Activated T-cell treated with anti-CD3 and anti-CD28 coated beads for 1 hour (primary cell): ENCODE measurements at places on chromosomes 3 and 15.

GRCh38 chr3:35262406-35262805 lies 376.9 kb upstream of the ARPP21 start:
- DNase-seq: no peak

GRCh38 chr3:45566196-45566595 lies 28.4 kb upstream of the LIMD1 start:
- DNase-seq: no peak

DNA sequence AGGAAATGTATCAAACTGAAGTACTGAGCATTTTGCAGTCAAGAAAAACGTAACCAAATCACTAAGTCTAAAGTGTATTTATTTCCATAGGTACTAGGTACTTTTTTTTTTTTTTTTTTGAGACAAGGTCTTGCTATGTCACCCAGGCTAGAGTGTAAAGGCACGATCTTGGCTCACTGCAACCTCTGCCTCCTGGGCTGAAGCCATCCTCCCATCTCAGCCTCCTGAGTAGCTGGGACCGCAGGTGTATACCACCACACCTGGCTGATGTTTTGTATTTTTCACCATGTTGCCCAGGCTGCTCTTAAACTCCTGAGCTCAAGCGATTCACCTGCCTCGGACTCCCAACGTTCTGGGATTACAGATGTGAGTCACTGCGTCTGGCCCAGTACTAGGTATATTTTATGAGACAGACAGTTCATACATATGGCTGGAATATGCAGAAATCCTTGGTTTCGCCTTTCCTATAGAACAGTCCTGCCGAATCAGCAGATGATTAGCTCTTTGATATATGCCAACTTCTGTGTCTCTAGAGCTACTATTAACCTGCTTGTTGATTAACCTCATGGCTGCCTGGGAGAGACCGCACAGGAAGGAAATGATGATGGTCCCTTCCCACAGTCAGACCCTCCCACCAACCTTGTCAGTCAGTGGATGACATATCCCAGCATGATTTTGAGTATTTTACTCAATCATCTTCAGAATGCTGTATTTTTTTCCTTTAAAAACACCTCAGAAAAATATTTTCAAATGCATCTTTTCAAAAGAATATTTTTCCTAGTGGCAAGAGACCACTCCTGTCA lies 32.3 kb downstream of the TMOD3 start:
- peak; percentile 38 for DNase-seq

DNA sequence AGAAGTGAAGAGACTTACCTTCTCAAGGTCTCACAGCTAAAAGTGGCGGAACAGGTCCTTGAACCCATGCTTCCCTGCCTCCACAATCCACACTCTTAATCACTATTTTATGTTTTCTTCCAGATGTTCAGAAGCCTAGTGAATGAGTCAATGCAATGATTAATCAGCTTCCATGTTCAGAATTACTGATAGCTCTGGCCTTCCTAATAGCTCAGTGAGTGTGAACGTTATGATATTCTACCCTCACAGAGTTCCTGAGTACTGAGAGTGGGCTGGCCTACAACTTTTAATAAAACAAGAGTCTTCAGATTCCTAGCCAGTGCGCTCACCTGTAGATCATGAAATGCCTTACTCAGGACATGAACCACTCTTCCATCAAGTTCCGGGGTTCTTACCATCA lies 443.0 kb upstream of the ADAMTS9 start:
- DNase-seq: no peak

GRCh38 chr15:64205202-64205601 lies 42.4 kb upstream of the PPIB start:
- no peak for DNase-seq

GRCh38 chr3:159852266-159852665 lies 136.4 kb upstream of the IL12A start:
- DNase-seq: no peak

DNA sequence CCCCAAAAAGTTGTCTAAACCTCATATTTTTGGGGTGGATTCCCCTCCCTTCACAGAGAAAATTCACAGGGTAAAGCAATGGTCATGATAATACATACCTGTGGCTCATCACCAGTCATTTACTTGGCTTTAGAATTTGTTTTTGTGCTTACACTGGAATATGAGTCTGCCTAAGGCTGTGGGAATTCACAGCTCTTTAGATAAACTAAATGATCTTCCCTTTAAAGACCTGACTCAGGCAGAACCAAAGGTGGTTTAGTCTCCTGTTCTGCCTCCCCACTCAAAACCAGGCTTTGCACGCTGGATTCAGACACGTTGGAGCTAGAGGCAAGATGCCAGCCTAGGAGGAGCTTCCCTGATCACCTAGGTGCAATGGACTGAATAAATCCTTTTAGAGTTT lies 40.3 kb upstream of the BNC1 start:
- no peak for DNase-seq

GRCh38 chr3:100653604-100654294 lies 44.3 kb downstream of the ADGRG7 start:
- no peak for DNase-seq

- no peak for DNase-seq
Observed at GRCh38 chr3:13280122-13280790, 139.9 kb downstream of the NUP210 start.

DNA sequence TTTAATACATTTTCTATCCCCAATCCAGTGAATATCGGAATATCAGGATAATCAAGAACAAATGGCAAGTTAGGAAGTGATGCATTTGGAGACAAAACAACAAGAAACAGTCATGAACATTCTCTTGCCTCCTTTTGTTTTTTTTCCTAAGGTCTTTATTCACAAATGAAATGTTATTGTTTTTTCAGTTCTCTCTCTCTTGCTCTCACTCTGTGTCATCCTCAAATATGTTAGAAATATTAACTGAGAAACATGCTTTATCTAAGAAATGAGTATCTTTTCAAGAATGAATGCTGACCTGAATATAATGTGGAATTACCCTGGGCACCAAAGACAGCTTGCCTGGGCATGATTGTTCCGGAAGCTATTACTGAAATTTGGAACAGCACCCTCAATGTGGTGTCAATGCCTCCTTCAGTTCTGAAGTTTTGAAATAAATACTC lies 51.3 kb downstream of the RBMS3 start:
- DNase-seq: no peak

DNA sequence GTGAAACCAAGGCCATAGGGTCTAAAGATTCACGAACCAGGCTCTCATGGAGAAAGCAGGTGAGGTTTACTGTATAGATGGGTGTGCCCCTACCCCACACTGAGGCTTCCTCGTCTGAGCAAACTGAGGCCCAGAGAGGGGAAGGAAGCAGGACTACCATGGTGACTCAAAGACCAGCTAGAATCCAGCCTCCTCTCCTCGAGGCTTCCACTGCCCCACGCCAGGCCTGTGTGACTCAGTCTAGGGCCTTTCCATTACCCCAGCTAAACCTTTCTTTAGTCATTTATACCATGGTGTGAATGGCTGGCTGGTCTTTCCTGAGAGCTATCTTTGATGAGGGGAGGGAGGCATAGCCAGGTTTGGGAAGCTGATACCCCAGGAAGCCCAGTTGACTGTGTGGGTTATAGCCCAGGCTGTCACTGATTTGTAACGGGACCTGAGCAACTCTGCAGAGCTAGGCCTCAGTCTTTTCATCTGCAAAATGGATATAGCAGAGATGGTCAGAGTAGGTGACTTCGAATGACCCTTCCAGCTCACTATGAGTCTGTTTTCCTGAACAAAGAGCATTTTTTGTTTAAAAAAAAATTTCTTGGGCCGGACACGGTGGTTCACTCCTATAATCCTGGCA lies 3.0 kb upstream of the RHO start:
- DNase-seq: no peak

DNA sequence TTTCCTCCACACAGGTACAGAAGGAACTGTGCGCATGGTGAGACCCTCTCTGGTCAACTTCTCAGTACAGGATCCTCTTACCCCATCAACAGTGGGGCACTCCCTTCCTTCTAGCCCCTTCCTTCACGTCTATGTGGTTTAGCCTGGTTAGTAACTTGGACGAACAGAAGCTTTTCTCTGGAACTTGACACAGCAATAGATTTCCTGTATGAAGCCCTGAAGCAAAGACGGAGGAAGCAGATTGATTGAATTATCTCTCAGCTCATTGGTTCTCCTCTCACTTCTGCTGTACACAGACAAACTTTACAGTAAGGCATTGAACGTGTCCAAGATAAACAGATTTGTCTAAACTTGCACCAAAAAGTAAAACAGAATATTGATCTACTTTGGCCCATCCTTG lies at the start of gene CD200R1:
CD200R1 (minus strand) TSS at position 210 of the 400 bp plus-strand sequence. CDS start 246 bp downstream, outside the sequence.
- DNase-seq: no peak

DNA sequence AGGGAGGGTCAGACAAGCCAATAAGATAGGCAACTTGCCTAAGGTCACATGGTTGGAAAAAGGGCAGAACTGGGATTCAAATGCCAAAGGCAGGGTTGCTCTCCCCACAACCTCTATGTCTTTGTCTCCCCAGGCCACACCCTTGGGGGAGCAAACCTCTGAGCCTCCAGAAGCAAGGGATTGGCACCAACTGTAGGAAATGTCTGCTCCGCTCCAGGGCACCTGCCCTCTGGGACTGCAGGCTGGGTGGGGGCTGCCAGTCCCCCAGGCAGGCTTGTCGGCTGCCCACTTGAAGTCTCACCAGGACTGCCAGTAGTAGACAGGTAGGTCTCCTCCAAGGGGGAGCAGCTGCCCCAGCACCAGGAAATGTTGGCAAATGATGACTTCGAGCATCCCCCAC lies 2.0 kb downstream of the FAM3D start:
- no peak for DNase-seq

DNA sequence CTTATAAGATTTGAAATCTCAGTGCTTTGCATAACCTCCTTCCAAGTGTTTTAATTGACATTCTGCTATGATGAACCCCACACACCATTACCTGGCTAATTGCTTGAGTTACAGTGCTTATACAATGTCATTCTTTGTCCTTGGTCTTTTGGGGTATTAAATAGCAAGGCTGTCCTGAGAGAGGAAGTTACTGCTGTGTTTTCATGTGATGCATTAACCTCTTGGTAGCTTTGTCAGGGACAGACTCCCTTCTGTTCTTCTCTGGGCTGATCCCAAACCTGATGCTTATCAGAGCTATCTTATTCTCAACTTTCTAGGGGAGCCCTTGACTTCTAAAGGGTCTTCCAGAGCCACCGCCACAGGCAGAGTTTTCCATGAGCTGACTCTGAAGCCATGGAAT lies 12.4 kb upstream of the OTOL1 start:
- DNase-seq: no peak

DNA sequence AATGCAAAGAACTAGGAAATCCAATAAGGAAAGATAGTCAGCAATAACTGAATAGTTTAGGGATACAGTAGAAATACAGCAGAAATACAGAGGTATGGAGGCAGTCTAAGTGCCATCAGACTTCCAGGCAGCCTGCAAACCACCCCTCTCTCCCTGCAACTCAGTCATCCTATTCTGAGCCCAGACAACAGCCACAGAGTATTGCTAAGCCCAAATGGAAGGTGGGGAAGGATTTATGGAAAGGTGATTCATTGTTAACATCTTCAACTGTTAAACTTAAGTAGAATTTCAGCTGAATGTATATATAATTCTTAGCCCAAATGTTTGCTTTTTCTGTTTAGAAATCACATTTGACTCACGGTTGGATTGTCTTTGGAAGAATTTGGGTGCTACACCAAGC lies 300.4 kb downstream of the RBMS3 start:
- DNase-seq: no peak

- DNase-seq: no peak
Observed at GRCh38 chr15:26974120-26974780, 3.3 kb downstream of the GABRG3 start.

DNA sequence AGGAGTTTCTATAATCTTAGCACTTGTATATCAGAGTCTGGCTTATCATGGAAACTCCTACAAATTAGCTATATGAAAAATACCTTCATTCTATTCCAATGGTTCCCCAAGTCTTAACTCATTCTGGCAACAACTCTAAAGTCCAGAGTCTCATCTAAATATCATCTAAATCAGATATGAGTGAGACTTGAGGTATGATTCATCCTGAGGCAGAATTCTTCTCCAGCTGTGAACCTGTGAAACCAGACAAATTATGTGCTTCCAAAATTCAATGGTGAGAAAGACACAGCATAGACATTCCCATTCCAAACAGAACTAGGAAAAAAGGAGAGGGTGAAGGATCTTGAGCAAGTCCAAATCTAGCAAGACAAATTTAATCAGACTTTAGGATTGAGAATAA lies 138.8 kb downstream of the THRB start:
- no peak for DNase-seq

DNA sequence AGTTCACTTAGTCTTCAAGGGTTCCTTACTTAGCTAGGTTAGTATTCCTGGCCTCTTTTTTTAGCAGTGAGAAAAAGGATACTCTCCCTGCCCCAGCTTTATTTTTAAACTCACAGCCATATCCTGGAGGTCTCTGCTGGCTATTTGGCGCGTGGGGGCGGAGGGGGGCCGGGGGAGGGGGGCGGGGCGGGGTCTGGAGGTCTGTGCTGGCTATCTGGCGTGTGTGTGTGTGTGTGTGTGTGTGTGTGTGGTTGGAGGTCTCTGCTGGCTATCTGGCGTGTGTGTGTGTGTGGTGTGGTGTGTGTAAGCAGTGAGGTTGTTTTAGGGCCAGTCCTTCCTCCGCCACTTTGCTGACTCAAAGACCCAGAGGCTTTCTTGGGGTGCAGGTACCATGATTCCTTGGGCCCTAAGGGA lies 579 bp upstream of the PLAAT1 start:
- DNase-seq: no peak

- no peak for DNase-seq
Observed at GRCh38 chr3:127770671-127771355, 51.5 kb downstream of the MGLL start.

- no peak for DNase-seq
Observed at GRCh38 chr3:50395070-50395860, 35.9 kb upstream of the TMEM115 start.

- no peak for DNase-seq
Observed at GRCh38 chr3:88019024-88019423, 39.8 kb downstream of the CGGBP1 start.

DNA sequence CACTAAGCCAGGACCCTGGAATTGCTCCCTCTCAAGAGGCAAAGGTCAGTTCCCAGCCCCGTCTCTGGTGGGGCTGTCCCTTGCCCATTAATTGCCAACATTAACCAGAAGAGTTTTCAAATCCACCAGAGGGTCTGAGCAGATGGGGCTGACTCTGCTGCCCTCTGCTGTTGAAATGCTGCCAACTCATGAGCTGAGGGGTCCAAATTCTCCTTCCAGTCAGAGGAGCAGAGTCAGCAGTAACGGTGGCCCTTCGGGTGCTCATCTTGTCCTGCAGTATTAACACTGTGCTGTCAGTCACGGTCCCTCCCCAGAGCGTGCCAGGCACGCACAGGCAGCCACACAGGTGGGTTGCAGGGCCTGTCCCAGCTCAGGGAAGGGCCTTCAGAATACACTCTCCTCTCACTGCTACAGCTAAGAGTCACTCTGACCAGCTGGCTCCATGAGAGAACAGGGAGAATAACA lies 10.7 kb upstream of the SPTBN5 start:
- peak; percentile 66 for DNase-seq
